Stimulated activated CD4-positive, alpha-beta T cell treated with anti-CD3 and anti-CD28 coated beads, Interleukin-1b, Interleukin-23, amount 100 ng/mL, for 48 hours (primary cell): ENCODE measurements at places on chromosomes 11 and 22.

DNA sequence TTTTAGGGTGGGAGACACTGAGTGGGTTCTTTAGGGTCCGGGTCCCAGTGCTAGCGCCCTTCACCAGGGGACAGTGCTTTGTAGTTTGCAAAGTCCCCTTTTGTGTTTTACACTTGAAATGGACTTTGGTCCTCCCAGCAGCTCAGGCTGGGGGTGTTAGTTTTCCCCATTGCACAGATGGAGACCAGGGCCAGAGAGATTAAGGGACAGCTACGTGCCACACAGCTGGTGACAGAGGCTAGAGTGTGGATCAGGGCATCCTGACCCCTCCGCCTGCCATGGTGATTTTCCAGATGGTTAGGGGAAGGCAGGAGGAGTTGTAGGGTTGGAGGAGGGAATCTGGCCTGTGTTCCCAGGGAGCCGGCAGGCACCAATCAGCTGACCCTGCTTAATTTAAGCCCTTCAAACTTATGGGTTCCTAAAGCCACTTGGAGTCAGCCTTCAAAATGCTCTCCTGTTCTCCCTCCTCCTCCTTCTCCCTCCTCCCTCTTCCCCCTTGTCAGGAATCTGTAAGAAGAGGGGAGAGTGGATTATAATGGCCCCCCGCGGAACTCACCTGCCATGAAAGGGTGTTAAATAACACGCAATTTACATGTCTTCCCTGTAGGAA is 22.5 kb upstream of the MPPED1 start:
- DNase-seq = no peak

DNA sequence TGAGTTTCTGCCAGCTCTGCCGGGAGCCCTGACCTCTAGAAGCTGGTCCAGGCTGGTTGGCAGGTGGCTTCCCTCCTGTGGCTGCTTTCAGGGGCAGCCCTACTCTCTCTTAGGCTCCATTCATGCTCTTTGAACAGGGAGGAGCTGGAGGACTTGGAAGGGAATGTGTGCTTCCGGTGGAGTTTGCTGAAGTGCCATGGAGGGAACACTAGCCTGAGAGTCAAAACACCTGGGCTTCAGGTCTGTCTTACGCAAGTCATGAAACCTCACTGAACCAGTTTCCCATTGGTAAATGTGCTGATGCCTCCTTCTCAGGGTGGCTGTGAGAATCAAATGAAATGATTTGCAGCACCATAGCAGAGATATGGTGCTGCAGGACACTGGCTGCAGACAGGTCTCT is 224.5 kb downstream of the KIRREL3 start:
- DNase-seq = no peak

DNA sequence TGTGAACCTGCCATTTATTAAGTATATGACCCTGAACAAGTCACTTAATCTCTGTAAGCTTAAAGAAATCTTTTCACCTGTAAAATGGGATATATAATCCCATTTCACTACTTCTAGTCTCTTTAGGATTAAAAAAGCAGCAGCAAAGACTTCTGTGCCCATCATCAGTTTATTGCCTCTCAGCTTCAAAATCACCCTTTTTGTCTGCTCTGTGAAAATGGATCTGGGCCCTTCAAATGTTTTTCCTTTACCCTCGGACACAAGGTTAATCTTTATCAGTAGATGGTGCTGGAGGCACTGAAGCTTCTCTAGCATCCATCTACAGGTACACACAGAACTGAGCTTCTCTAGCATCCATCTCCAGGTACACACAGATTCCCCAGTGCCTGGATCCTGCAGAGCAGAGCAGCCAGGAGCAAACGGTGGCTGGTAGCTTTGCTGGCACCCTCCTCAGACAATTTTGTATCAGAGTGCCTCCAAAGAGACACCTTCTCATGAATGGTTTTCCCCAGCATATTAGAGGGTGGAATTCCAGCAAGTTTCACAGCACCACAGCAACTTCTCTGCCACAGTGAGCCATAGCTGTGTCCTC is 56.8 kb downstream of the CADM1 start:
- no peak for DNase-seq

GRCh38 chr22:24207264-24208011 is 26.2 kb downstream of the SUSD2 start:
- no peak for DNase-seq
